ENCODE measurements at places on chromosomes 11 and 22.

DNA sequence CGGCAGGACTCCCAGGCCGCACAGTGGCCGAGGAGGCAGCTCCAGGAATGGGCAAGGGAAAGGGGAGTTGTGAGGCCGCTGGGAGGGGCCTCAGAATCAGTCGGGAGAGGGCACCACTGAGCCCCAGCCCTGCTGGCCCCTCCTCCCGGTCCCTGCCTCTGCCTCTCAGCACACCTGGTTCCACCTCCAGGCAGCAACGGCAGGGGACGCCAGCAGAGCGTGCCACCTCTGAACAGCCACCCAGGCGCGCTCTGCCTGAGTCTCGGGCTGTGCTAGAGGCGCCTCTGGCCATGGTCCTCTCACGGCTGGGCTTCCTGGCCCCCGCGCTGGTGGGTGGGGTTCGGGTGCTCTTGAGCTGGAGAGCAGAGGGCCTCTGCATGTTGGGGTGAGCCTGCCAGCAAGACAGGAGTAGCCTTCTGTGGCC is 33.0 kb downstream of the MOB2 start:
- H3K4me1 ChIP-seq: peaks cover 19% of the 10 kb centered on the region
- peaks cover 29% of the 10 kb centered on the region for H3K36me3 ChIP-seq
- no peak overlapping the region for H3K27ac ChIP-seq
- no peaks in the 10 kb centered on the region for H3K27me3 ChIP-seq
- no peak overlapping the region for H3K4me3 ChIP-seq

- H3K4me1 ChIP-seq: no peaks in the 10 kb centered on the region
- H3K27me3 ChIP-seq: peaks cover 61% of the 10 kb centered on the region
- no peak for DNase-seq
- H3K36me3 ChIP-seq: no peaks in the 10 kb centered on the region
These were observed 9.7 kb downstream of the CLMP start for GRCh38 chr11:123185326-123185725.

- H3K36me3 ChIP-seq: no peaks in the 10 kb centered on the region
- H3K27me3 ChIP-seq: peaks cover 7% of the 10 kb centered on the region
- no peak overlapping the region for H3K27ac ChIP-seq
- DNase-seq: no peak
- no peaks in the 10 kb centered on the region for H3K4me1 ChIP-seq
These were observed 12.5 kb upstream of the PPFIBP2 start for GRCh38 chr11:7501251-7501650.

DNA sequence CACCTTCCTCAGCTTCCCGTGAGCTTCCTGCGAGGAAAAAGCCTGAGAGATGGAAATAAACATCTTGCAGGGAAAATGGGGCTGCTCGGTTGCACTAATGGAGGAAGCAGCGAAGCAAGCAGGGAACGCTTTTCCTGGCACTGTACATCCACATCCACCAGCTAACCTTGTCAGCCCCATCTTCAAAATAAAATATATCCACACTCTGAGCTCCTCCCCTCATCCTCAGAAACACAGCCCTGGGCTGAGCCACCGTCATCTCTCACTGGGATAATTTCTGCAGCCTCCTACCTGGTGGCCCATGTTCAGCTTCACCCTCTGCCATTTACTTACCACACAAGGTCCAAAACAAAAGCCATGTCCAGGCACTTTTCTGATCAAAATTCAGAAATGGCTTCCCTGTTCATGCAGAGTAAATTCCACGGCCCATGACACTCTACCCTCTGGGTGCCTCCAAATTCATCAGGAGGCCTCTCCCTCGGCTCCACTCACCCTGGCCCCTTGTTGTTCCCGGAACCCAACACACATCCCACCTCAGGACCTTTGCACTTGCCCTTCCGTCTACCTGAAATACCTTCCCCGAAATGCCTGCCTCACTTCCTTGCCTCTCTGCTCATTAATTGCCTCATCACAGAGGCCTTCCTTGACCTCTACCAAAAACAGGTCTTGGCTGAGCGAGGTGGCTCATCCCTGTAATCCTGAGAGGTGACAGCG is 13.0 kb downstream of the C11orf86 start:
- no peaks in the 10 kb centered on the region for H3K4me1 ChIP-seq
- DNase-seq: no peak
- H3K27me3 ChIP-seq: peaks cover 34% of the 10 kb centered on the region
- H3K4me3 ChIP-seq: no peak overlapping the region

DNA sequence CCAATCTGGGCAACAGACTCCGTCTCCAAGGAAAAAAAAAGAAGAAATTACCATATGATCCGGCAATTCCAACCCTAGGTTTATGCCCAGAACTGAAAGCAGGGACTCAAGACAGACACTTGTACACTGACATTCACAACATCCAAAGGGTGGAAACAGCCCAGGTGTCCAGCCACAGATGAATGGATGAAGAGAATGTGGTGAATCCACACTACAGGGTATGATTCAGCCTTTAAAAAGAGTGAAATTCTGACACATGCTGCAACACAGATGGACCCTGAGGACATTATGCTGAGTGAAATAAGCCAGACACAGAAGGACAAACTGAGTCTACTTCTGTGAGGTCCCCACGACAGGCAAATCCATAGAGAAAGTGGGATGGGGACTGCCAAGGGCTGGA is 43.9 kb downstream of the SGSM3 start:
- peak overlapping the region; percentile 73 for H3K27ac ChIP-seq
- H3K27me3 ChIP-seq: no peaks in the 10 kb centered on the region
- H3K4me3 ChIP-seq: no peak overlapping the region
- peaks cover 39% of the 10 kb centered on the region for H3K36me3 ChIP-seq

DNA sequence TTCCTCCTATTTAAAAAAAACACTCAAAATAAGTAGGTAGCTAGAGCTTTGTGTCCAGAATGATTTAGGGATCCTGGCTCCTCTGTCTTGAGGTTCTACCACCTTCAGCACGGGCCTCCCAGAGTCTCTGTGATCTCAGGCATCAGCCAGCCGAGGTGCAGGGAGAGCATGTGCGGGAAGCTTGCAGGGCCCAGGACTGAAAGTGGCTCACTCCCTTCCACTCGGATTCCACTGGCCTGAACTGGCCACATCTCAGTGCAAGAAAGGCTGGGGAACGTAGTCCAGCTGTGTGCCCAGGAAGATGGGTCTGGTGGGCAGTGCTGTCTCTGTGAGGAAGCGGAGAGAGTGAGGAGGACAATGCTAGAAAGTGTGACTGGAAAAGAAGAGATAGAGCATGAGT is 68.3 kb upstream of the MYOD1 start:
- no peak overlapping the region for H3K27ac ChIP-seq
- no peaks in the 10 kb centered on the region for H3K36me3 ChIP-seq
- no peak for DNase-seq
- H3K4me3 ChIP-seq: no peak overlapping the region
- peaks cover 51% of the 10 kb centered on the region for H3K27me3 ChIP-seq
- H3K4me1 ChIP-seq: no peaks in the 10 kb centered on the region

- H3K36me3 ChIP-seq: peaks cover 9% of the 10 kb centered on the region
- no peak for DNase-seq
- no peaks in the 10 kb centered on the region for H3K4me1 ChIP-seq
- H3K4me3 ChIP-seq: no peak overlapping the region
- H3K27ac ChIP-seq: no peak overlapping the region
These were observed 34.9 kb upstream of the NFRKB start for GRCh38 chr11:129930296-129930695.

DNA sequence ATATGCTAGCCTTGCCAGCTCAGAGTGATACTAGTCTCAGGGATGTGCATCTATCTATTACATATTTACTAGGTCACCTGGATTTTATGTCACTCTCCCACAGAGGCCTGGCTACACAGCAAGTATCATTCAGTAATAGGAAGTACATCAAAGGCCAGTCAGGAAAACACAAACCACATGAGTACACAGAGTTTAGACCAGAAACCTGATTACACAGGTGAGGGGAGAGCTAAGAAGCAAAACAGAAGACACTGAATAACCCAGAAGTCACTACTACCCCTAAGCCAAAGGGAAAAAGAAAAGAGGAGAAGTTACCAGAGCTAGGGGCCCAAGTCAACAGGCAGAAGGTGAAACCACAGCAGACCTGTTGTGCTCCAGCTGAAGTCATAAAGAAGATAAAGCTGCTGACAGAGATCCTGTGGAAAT is 13.3 kb downstream of the LPXN start:
- H3K27me3 ChIP-seq: no peaks in the 10 kb centered on the region
- peak overlapping the region; percentile 77 for H3K27ac ChIP-seq
- H3K4me1 ChIP-seq: peaks cover 31% of the 10 kb centered on the region

- no peak for DNase-seq
- peaks cover 37% of the 10 kb centered on the region for H3K27me3 ChIP-seq
- H3K4me3 ChIP-seq: no peak overlapping the region
- no peaks in the 10 kb centered on the region for H3K36me3 ChIP-seq
- H3K27ac ChIP-seq: no peak overlapping the region
These were observed 121.9 kb downstream of the PKNOX2 start for GRCh38 chr11:125286486-125286885.

GRCh38 chr22:47051441-47052071 is 289.1 kb downstream of the TBC1D22A start:
- peaks cover 50% of the 10 kb centered on the region for H3K4me1 ChIP-seq
- no peak for DNase-seq
- no peaks in the 10 kb centered on the region for H3K27me3 ChIP-seq
- H3K27ac ChIP-seq: no peak overlapping the region
- no peak overlapping the region for H3K4me3 ChIP-seq

DNA sequence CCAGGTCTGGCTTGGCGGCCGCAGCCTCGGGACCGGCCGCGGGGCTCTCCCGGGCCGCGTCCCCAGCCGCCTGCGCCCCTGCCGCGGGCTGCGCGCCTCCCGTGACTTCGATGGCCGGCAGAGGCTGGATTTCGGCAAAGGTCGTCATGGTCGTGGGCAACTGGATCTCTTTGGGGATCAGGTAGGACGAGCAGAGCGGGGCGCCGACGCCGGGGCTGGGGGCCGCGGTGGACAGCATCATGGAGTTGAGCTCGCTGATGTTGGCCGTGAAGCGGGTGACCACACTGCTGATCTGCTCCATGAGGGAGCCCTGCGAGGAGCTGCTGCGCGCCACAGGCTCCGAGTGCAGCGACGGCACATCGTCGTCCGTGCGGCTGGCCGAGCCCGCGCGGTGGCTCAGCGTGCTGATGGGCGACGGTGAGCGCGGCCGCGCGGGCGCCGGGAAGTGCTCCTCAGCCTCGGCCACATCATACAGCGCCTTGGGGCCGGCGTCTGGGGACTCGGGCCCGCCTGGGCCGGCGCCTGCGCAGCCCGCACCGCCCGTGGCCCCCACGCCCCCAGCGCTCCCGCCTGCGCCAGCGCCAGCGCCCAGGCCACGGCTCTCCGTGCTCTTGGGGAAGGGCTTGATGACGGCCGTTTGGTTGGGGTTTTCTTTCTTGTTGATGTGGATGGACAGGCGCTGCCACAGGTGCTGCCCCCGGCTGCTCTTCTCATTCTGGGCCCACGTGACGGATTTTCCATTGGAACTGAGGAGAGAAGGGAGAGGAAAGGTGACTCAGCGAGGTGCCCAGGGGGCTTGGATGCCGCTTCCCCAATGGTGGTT is 171.4 kb upstream of the CTSC start:
- H3K27me3 ChIP-seq: peaks cover 67% of the 10 kb centered on the region
- peak overlapping the region; percentile 85 for H3K4me3 ChIP-seq
- H3K27ac ChIP-seq: no peak overlapping the region
- peak; percentile 4 for DNase-seq

- H3K4me3 ChIP-seq: no peak overlapping the region
- H3K27me3 ChIP-seq: no peaks in the 10 kb centered on the region
- no peaks in the 10 kb centered on the region for H3K36me3 ChIP-seq
- H3K27ac ChIP-seq: no peak overlapping the region
- no peaks in the 10 kb centered on the region for H3K4me1 ChIP-seq
- DNase-seq: no peak
These were observed 86.0 kb upstream of the IZUMO1R start for GRCh38 chr11:94218372-94218771.

DNA sequence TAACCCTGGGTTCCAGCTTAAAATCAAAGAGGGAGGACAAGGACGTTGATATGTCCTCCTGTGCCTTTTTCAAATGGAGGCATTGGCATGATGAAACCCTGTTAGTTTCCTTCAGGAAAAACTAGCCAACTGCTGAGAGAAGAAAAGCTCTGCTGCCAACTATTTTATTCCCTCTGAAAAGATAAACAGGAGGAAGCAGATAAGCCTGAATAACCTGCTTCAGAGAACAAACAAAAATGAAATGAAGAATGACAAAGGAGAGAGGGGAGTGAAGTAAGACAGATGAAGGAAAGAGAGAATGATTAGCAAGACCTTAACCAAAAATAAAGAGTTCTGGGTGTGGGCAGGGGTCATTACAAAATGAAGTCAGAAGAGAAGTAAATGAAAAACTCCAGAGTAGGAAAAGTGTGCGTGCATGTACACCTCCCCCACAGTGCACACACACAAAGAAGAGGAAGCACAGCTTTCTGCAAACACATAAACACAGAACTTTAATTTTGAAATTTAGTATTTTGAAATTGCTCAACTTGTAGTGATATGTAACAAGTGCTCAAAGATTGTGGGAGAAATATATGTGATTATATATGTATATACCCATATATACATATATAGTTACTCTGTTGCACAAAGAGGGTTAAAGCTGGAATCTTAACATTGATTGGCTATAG is 332.2 kb downstream of the LUZP2 start:
- H3K27ac ChIP-seq: no peak overlapping the region
- no peaks in the 10 kb centered on the region for H3K36me3 ChIP-seq
- no peaks in the 10 kb centered on the region for H3K27me3 ChIP-seq
- H3K4me1 ChIP-seq: no peaks in the 10 kb centered on the region
- no peak for DNase-seq
- H3K4me3 ChIP-seq: no peak overlapping the region

- H3K27ac ChIP-seq: peak overlapping the region; percentile 64
- H3K27me3 ChIP-seq: no peaks in the 10 kb centered on the region
- peaks cover 28% of the 10 kb centered on the region for H3K36me3 ChIP-seq
- no peak for DNase-seq
- peaks cover 12% of the 10 kb centered on the region for H3K4me1 ChIP-seq
These were observed 38.4 kb downstream of the NF2 start for GRCh38 chr22:29641700-29642330.

- H3K27ac ChIP-seq: no peak overlapping the region
- H3K27me3 ChIP-seq: peaks cover 50% of the 10 kb centered on the region
- H3K4me3 ChIP-seq: no peak overlapping the region
- no peaks in the 10 kb centered on the region for H3K4me1 ChIP-seq
- no peaks in the 10 kb centered on the region for H3K36me3 ChIP-seq
- no peak for DNase-seq
These were observed 60.0 kb upstream of the HTATIP2 start for GRCh38 chr11:20303391-20303965.

DNA sequence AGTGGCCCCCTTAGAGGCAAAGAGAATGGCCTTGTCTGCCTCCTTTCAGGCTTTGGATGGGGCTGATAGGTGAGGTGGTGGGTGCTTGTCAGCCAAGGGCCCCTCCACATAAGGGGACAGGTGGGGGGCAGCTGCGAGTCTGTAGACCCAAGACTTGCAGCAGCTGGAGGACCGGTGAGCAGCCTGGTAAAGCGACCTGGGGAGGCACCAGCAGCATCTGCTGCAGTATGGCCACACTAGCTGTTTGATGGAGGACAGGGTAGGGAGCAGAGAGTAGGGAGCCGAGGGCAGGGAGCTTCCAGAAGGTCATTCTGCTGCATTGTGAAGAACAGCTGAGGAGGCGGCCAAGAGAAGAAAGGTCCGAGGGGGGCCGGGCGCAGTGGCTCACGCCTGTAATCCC is 16.8 kb upstream of the MRTFA start:
- peaks cover 7% of the 10 kb centered on the region for H3K4me1 ChIP-seq
- H3K27ac ChIP-seq: peak overlapping the region; percentile 77
- no peaks in the 10 kb centered on the region for H3K27me3 ChIP-seq
- no peak for DNase-seq
- H3K4me3 ChIP-seq: no peak overlapping the region

All from effector memory CD8-positive, alpha-beta T cell (primary cell).